B cell (primary cell): ENCODE measurements at places on chromosomes 4 and X.

DNA sequence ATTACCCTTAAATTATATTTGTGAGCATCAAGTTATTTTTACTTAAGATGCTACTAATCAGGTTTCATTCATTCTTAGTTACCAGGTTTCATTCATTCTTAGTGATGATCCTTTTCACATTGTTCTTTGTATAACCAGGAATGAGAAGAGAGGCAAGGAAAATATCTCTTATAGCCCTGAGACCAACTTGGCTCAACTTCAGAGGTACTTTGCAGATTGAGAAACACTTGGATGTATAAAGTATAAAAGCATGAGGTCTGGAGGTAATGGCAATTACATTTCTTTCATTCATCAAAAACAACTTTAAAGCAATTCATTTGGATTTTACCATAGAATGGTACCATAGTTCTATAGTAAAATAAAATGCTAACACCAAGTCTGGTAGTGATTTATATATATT, 231.0 kb downstream of the PRDM5 start:
- DNase-seq: no peak

DNA sequence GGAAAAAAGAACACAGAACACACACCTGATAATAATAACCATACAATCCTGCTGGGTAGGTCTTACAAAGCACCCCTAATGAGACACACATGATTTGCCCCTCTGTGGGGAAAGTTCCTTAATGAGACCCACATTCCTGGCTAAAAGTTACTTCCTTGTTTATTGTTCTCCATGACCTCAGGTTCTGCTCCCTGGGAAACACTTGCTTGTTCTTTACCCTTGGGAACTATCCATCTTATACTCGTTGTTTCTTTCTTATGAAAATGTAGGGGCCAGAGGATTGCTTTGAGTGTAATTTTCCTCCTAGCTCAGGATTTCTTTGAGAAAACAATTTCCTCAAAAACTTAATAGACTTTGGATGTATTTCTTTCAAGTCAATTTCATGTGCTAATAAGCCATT, 52.1 kb upstream of the PCDH10 start:
- no peak for DNase-seq

GRCh38 chrX:51496501-51497291, at the start of gene NUDT11:
NUDT11 (minus strand) TSS chrX:51496592; CDS start chrX:51496444, 148 bp downstream.
- DNase-seq: peak; percentile 30

GRCh38 chr4:74397748-74398426, 32.9 kb downstream of the EREG start:
- DNase-seq: peak; percentile 69

GRCh38 chrX:6021316-6022091, 207.2 kb downstream of the NLGN4X start:
- peak; percentile 46 for DNase-seq

- DNase-seq: no peak
Measured at GRCh38 chr4:103915224-103915869, 195.6 kb upstream of the TACR3 start.

- no peak for DNase-seq
Measured at GRCh38 chr4:110129544-110129943, 68.9 kb downstream of the ELOVL6 start.

GRCh38 chr4:53185869-53186585, 179.8 kb downstream of the SCFD2 start:
- DNase-seq: no peak

DNA sequence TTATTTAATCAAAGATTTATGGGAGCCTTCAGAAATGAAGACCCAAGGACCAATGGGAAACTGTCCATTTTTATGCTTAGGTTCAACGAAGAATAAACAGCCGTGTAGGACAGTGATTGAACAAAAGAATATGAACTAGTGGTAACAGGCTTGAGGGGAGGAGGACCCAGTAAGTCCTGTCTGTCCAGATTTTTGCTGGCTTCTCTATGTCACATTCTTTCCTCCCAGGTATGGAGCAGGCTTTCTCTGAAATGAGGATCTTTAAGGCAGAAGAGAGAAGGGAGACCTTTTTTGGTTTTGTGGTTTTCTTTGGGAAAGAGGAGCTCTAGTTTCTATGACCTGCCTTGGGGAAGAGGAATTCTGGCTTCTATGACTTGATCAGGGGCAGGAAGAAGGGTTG, 74.1 kb downstream of the BANK1 start:
- no peak for DNase-seq

DNA sequence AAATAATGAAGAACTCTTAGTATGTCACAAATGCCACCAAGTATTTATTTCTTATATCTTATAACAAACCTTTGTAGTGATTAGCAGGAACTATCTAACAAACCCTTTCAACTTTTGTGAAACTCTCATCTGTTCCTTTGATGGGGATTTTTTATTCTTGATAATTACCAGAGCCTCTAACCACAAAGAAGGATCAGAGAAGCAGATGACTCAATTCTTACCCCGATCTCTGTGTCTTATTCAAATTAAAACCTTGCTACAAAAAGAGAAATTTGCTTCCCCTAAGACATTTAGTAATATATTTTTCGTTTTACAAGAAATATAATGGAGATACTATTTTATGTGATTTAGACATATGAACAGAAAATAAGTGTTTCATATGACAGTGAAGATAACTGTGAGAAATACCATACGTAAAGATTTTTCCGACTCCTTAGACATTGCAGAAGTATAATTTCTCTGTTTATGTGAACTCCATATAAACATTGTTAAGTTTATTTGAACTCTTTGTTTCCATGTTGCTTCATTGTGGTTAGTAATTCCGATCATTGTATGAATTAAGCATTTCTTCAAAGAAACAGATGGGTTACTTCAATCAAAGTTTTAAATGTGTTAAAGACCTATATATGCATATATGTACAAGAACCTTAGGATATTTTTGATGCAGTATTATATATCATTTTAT, 205.4 kb downstream of the CFAP299 start:
- no peak for DNase-seq

DNA sequence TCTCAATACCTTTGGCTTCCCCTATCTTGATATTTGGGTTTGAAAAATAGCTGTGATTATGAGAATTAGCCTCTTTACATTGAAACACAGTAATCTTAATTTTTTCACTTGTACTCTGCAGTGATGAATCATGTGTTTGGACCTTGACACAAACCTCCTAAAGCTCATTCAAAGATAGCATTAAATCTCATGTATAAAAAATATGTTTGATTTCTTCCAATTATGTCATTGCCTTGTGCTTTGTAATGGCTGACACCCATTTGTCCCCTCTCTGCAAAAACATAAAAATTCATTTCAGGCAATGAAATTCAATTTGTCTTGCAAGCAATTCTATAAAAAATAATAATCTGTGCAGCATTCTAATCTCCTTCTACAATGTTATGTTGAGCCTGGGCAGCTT, 422.4 kb upstream of the BOD1L1 start:
- DNase-seq: no peak

DNA sequence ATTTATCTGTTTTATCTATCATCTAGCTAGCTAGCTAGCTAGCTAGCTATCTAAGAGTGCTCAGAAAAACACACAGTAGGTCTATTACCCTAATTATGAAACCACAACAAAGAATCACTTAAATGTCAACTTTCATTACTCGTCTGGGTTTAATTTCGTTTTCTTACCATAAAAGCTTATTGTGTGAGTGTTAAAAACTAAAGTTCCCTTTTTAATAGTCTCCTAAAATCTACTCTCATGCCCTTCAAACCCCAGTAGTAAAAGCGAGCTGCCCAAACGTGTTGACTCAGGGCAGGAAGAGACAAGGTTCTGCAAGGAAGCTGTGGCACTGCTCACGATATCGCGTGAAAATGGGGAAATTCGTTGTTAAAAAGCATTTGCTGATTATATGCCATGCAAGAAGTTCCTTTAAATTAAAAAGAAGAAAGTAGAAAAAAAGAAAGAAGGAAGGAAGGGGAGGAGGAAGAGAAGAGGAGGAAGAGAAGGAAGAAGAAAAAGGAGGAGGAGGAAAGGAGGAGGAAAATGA, 595 bp downstream of the MBNL3 start:
- peak; percentile 66 for DNase-seq

DNA sequence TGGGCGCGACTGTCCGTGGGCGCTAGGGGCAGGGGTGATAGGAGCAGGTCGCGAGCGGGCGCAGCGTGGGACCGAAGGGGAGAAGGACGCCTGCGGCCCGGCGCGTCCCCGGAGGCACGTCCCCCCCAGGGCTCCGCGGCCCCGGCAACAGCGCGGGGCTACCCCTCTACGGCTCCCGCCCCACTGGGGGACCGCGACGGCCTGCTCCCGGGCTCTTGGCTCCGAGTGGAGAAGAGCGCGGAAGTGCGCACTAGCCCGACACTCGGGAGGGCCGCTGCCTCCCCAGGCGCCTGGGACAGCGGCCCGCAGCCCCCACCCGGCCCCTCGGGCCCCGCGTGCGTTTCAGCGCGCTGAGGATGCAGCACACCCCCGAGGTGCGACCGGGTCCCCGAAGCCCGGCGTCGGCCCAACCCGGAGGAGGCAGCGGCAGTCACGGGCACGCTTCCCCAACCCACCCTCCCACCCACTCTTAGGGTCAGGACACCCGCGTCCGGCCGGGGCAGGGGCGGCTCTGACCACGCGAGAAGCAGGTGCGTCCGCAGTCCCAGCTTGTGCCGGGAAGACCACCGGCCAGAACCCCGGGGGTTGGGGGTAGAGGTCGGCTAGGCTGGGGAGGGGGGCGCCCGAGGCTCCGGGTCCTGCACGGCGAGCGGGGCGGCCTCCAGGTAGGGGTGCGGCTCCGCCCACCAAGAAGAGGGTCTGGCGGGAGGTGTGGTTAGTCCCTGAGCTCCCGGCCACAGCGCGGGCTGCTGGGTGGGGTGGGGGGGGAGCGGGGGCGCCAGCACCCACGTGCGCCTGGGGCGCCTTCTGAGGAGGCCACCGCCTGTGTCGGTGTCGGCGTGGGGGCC, 18.5 kb upstream of the NAT8L start:
- DNase-seq: no peak

DNA sequence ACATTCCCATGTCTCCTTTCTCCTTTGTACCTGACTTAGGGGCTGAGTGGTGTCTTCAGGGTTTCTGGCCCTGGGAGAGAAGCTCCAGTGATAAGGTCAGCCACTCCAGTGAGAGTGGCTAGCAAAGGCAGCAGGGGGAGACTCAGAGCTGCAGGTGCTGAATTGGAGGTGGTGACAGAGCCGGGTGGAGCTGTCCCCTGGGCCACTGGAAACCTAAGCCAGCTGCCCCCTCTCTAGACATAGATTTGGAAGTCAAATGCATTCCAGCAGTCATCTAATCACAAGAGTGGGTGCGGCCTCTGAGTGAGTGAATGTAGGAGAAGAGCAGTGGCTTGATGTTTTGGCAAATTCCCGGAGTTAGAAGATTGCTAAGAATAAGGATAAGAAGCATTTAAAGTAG, 28.5 kb downstream of the TRIM2 start:
- DNase-seq: no peak

DNA sequence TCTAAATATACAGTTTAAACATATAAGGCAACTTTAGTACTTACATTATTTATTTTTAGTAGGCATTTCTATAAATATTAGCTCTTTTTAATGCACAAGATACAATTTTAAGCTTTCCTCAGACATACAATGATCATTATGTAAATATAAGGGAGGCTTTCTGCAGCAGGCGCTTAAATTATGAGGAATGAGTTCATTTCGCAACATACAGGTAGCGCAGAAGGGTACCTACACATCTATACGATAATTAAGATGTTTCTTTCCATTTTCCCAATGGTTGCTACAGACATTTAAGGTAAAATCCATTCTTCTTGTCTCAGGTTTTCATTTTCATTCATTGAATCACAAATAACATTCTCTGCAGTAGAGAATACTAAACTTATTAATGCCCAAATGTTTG, 1.2 kb downstream of the AASDH start:
- DNase-seq: no peak

- no peak for DNase-seq
Measured at GRCh38 chrX:43176686-43177085, 398.7 kb upstream of the PPP1R2C start.

- no peak for DNase-seq
Measured at GRCh38 chr4:185346975-185347601, 48.6 kb downstream of the LRP2BP start.
